T-cell (primary cell): ENCODE measurements at places on chromosomes 2 and 18. TPM values are rescaled to one million over a fixed set of nuclear protein-coding genes. Genes with fewer than 3 reads are reported as not detected.

ANKRD44 gene
- total RNA-seq = 232 TPM

LHCGR gene
- not detected for total RNA-seq

UGT1A5 gene
- not detected for total RNA-seq

DNA sequence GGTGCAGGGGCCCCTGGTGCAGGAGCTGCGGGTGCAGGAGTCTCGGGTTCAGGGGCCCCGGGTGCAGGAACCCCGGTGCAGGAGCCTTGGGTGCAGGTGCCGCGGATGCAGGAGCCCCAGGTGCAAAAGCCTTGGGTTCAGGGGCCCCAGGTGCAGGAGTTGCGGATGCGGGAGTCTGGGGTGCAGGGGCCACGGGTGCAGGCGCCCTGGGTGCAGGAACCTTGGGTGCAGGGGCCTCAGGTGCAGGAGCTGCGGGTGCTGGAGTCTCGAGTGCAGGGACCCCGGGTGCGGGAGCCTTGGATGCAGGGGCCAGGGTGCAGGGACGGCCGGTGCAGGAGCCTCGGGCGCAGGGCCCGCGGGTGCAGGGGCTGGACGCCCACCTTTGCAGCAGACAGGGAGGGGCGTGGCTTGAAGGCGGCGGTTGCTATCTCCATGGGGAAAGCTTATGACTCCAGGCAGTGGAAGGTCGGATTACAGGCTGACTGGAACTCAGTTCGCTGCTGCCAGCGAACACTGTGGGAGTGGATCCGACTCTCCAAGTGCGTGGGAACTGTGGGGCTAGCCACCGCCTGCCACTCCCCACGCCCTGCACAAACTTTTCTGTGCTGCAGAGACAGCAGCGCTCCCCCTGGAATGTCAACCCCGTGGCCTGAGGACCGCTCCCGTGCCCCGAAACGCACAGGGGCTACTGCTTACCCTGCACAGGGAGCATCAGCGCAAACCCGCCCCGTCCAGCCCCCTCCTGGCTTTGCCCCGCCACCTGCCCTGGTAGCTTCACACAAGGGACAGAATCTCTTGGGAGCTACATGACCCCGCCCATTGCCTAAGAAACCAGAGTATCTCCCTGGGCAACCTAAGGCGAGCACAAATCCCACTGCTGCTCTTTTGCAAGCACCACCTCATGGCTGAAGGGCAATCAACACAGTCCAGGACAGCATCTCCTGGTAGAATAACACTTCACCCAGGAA, 40.3 kb downstream of the COPS9 start:
- DNase-seq = no peak

GRCh38 chr2:5846881-5847280, 154.7 kb downstream of the SOX11 start:
- DNase-seq = no peak

PAX3 gene
- total RNA-seq = not detected

DNA sequence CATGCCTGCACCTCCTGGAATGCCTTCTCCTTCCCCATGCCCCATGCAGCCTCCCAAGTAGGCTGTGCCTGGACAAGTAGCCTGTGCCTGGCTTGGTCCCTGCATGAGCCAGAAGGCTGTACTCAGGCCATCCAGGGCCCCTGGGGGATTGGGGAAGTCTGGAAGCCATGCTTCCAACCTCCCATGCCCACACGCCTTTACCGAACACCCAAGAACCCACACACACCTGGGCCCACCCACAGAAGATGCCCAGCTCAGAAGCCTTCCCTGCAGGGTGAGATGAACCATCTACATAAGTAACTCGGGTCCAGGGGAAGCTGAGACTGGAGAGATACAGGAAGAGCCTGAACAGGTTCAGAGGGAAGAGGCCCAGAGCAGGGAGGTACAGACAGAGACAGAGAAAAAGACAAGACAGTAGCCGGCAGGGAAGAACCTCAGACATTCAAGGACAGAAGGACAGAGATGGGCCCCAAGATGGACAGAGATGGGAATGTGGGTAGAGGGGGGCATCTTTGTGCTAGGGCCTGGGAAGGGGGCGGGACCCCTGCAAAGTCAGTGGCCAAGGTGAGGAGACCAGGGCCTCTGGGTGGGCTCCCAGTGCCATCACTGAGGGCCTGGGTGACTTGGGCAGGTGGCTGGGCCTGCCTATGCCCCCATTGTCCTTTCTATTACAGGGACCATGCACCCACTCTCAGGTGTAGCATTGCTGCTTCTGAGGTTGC, 4.3 kb downstream of the BIN1 start:
- DNase-seq = no peak
